ENCODE measurements at places on chromosomes 3 and 15. TPM values are rescaled to one million over a fixed set of nuclear protein-coding genes. Genes with fewer than 3 reads are reported as not detected.

- H3K4me3 ChIP-seq, result no peak overlapping the region
- no peaks in the 10 kb centered on the region for H3K36me3 ChIP-seq
- H3K27ac ChIP-seq, result no peak overlapping the region
Measured at GRCh38 chr3:30069056-30069455, 537.3 kb upstream of the TGFBR2 start.

Gene MCF2L2
- 7.5 TPM for total RNA-seq

DNA sequence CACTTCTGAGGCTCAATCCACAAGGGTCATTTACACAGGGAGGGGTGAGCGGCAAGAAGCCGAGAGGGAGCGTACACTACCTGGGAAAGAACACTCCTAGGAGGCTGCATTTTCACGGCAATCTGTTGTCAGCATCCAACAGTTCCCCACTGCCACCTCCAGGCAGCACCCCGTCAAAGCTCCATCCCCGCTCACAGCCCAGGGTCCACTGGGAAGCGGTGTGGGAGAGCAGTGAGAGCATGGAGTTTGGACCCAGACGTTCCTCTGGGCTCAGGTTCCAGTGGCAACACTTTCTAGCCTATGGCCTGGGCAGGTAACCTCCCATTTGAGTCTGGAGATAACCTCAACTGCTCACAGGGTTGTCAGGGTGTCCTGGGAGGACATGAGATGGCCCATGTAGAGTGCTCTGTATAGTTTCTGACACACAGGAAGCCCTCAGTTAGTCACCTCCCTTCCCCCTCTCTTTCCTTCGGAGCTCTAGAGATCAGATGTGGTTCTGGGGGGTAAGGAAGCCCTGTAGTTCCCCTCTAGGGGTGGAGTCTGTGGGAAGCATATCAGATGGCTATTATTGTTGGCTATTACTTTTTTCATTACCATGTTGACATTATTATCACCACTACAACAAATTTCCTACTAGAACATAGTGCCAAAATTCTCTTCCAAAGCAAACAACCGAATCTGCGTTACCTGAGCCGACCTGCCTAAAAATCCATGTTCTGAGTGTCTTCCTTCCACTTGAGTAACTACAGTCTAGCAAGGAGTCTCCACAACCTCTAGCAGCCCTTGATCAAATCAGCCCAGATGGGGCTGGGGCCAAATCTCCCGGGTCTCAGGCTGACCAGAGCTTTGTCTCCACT is 29.1 kb downstream of the RUVBL1 start:
- no peaks in the 10 kb centered on the region for H3K27me3 ChIP-seq
- DNase-seq, result no peak
- no peak overlapping the region for H3K27ac ChIP-seq

Gene IGSF10
- total RNA-seq, result not detected

Gene EIF3J
- total RNA-seq, result 127 TPM

- no peak for DNase-seq
- no peak overlapping the region for H3K4me3 ChIP-seq
- H3K27me3 ChIP-seq, result peaks cover 9% of the 10 kb centered on the region
- H3K36me3 ChIP-seq, result no peaks in the 10 kb centered on the region
- H3K4me1 ChIP-seq, result peaks cover 7% of the 10 kb centered on the region
Measured at GRCh38 chr15:71323584-71323983, 208.3 kb downstream of the THSD4 start.

Gene TM4SF18
- not detected for total RNA-seq

Measured in activated T-helper 2 cell treated with anti-CD3 and anti-CD28 coated beads, Interferon-gamma antibody, Interleukin-2, Interleukin-4, amounts not matched to agents 10 μg/mL and 5 μg/mL and 100 μg/mL, durations not matched to agents 14 hours and 24 hours and 36 hours (primary cell).